ENCODE measurements at places on chromosomes 16 and 17.

DNA sequence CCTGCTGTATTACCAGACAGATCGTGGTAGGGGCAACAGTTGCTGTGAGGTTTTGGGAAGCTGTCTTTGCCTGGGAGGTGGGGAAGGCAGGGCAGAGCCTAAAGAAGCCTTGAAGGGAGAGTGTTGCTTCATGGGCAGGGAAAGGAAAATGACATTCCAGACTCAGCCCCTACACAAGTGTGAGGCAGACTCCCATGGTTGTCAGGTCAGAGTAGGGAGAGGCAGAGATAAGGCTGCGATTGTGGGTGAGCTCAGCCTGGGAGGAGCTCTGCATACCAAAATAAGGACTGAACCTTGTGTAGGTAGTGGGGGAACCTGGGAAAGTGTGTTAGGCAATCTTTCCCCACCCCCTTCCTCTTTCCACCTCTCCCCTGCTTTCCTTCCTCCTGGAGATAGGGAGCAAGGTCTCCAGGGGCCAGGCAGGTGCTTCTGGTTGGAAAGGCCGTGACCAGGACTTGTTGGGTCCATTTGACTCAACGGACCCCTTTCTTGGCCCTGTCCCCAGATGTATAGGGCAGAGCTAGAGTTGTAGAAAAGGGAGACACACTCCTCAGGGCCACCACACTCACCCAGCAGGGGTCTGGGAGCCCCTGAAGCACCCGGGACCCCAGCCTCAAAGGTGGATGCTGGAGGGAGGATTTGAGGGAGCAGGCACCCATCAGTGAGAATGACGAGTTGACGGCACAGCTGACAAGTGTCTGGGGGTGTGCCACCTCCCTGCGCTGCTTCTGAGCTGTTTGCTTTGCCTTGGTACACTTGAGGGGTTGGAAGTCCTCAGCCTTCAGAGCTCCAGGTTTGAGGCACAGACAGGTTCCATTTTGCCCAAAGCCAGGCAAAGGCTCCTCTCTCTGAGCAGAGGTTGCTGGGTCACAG, 18.5 kb upstream of the TOB1 start:
- DNase-seq, result no peak

DNA sequence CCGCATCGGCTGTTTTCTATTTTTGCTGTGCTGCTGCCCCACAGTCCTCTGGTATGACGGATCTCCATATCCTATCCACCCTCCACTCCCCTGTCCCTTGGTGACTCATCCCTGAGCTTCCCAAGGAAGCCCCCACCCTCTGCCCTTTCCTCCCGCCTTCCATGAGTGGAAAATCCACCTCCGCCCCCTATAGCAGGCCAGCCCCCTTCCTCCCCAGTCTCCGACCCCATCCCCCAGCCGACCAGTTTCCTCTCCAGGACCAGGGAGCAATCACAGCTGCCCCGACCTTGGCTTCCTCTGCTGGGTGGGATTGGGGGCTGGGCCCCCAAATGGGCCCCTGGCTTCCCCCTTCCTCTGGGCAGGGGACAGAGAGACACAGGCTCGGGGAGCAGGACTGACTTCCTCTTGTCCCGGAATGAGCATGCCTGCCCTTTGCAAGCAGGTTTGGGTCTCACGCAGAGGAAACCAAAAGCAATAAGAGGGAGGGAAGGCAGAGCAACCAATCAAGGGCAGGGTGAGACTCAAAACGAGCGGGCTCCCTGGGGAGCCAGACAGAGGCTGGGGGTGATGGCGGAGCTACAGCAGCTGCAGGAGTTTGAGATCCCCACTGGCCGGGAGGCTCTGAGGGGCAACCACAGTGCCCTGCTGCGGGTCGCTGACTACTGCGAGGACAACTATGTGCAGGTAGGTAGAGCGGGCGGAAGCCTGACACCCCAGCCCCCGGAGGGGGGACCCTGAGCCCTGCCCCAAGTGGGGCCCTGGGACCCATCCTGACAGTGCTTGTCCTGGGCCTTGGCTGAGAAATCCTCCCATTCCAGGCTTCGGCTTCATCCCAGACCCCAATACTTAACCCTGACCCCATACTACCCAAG, at the start of the genes ABI3 and GNGT2:
TSS of gene ABI3 (plus strand) at position 550 of the 872 bp plus-strand sequence. CDS start at position 568, 18 bp downstream.
TSS of gene GNGT2 (minus strand) at position 417 of the 872 bp plus-strand sequence. CDS start 3,152 bp downstream, outside the sequence.
- peak; percentile 46 for DNase-seq

DNA sequence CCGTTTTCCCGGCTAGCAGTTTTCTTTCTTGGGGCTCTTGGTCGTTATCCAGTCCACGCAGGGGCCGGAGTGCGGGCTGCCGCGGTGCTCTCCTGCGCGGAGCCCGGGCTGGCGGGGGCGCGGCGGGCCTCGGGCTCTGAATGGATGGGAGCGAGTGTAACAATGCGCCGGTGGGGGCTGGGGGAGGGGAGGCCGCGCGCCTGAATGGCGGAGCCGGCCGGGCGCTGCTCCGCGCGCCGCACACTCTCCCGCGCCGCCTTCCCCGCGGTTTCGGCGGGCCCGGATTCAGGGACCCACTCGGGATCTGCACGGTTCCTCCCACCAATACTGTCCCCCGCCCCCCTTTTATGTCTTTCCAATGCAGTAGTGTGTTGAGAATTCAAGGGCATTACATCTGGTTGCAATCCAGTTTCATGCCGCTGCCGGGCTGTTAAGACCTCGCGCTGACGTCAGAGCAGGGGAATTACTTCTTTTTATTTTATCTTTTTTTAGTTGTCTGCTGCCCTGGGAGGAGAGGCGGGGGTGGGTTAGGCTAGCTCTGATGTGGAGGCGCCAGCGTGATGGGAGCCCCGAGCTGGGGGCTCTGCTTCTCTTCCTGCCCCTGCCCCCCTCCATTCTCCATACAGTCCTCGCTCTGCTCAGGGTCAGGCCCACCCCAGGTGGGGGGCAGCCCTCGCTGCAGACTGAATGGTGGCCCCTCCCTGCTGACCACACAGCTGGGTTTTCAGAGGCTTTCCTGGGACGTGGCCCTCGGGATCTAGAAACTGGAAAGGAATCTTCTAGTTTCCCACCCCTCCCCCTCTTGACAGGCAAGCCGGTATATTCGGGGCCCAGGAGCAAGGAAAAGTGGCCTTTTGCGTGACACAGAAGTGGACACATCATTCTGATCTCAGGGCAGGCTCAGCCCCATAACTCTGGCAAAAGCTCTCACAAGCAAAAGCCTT, 1.8 kb downstream of the RAI1 start:
- DNase-seq, result peak; percentile 49

GRCh38 chr16:2180962-2181923, 15.2 kb downstream of the CASKIN1 start:
- DNase-seq, result no peak

DNA sequence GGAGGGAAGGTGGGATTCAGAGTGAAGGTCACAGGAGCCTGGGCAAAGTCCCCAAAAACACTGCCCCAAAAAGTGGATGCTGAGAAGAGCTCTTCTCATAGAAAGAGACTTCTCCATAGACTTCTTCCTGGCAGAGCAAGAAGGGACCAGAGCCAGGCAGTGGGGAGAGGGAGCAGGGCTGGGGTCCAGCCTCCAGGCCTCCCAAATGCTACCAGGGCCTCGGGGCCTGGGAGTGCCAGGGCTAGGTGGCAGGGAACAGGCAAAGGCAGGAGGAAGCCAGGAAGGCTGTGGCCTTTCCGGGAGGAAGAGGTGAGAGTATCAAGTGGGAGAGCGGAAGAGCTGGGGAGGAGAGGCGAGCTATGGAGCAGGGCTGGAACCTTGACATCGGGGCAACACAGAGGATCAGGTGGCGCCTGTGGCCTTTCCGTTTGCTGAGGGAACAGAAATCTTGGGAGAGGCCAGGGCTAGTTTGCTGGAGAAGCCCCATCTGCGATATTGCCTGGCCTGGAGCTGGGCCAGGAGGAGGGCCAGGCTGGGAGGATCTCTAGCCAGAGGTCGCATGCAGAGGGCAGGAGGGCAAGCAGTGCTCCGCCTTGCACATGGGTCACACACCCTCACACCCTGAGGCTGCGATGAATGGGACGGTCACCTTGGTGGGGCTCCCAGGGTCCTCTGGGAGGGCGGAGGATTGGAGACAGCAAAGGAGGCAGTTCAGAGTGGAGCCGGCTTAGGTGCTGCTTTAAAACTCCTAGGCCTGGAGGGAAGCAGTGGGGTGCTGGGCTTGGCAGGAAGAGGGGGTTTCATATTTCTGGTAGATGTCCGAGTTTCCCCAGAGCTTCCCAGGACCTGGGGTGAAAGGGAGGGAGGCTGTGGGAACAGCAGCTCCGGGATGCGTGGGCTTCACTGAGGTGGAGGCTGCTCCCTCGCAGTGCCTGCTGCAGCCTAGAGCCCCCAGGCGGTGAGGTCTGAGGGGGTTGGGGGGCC, 3.4 kb downstream of the SLC16A5 start:
- no peak for DNase-seq

GRCh38 chr16:81973737-81974136, 37.5 kb downstream of the SDR42E1 start:
- no peak for DNase-seq

DNA sequence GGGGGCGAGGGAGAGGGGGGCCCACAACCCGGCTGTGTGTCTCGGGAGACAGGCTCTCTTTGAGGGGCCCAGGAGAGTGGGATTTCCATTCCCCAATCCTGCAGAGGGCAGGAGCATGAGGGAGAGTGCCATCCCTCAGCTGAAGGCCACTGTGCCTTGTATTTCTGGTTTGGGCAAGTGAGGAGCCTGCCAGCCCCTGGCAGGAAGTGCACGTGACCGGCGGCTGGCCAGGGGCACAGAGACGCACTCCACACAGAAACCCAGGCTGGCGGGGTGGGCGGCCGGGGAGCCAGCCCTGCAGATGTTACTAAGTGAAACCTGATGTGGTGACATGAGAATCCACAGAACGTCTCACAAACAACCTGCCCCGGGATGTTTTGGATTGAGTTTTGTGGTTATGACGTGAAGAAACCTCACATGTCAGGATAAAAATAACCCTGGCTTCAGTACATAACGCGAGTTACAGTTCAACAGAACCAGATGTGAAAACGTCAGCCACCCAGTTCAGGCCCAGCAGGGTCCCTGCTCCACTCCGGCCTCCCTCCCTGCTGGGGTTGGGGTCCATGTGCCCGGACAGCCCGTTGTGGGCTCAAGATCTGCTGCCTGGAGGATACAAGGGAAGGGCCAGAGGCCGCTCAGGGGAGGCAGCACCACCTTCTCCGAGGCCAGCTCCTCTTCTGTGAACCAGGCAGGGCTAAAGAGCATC, 51.7 kb upstream of the MTSS2 start:
- peak; percentile 54 for DNase-seq

DNA sequence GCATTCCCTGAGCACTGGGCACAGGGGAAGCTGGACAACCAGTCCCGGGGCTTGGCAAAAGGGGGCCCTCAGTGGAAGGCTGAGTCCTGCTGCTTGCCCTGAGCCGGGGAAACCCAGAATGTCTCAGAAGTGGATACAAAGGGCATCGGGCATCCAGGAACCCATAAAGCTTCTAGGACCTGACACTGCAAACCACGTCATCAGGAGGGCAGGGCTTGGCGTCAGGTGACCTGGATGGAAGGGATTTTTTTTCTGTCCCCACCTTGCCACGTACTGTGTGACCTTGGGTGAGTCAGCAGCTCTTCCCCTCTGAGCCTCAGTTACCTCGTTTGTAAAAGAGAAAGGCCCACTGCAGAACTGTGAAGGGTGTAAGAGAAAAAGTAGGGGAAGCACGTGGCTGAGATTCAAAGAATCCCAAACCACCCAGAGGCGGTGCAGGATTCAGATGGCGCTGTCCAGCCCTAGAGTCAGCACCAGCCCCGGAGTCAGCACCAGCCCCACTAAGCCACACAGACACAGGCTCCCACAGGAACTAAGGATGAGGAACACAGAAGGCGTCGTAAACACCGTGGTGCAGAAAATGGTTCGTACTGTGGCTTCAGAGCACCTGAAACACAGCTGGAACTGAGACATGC, 53.7 kb downstream of the C16orf95 start:
- no peak for DNase-seq

DNA sequence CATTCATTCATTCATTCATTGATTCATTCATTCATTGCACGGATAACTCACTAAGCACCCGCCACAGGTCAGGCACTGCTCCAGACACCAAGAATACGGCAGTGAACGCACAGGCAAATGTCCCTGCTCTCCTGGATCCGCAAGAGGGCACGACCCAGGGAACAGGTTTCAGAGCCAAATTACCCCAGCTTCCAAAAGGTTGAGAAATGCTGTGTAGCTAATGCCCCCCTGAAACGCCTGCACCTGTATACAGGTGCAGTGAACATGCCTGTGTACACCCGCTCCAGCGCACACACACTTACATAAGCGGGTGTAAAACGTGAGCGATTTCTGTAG, 9.6 kb upstream of the UBE2I start:
- DNase-seq, result no peak

DNA sequence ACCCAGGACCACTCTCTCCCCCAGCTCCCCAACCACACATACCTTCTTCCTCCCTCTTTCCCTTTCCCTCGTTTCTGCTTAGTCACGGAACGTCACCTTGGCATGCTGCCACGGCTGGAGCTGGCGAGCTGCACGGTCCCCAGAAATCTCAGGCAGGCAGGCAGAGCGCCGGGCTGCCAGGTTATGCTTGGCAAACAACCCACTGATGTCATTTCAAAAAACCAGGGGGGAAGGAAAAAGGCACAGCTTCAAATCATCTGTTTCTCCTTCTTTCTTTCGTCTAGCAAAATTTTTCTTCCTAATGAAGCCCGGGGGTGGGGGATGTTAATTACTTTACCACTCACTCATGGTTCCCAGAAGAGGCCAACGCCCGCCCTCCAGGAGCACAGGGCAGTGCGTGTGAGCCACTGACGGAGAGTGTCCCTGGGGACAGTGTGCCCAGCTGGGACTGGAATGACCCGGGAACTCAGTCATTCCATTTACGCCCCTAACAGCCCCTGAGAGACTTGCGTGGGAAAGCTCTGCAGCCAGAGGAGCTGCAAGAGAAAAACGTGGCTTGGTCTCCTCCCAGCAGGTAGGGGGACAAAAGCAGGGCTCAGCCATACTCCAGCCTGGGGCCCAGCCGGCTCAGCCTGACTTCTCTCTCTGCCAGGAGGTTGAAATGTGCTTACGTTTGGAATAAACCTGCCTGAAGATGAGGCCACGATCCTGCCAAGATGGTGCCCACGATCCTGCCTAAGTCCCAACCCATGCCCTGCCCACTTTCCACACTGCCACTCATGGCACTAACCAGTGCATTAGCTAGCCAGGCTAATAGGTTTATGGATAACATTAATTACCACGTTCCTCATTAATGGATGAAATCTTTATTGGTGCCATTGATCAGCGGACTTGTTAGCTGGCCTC, 198.9 kb downstream of the ZFHX3 start:
- DNase-seq, result no peak

- no peak for DNase-seq
Observed at GRCh38 chr17:7217113-7217987, 2.3 kb downstream of the DLG4 start.

- DNase-seq, result no peak
Observed at GRCh38 chr17:50027172-50027880, 28.6 kb upstream of the ITGA3 start.

GRCh38 chr16:48556913-48557351, 53.0 kb downstream of the N4BP1 start:
- DNase-seq, result no peak

GRCh38 chr17:61444831-61445230, 7.4 kb upstream of the TBX4 start:
- DNase-seq, result no peak

Measured in activated CD4-positive, alpha-beta T cell treated with anti-CD3 and anti-CD28 coated beads for 24 hours (primary cell).